ENCODE measurements at places on chromosomes 6 and 20.

DNA sequence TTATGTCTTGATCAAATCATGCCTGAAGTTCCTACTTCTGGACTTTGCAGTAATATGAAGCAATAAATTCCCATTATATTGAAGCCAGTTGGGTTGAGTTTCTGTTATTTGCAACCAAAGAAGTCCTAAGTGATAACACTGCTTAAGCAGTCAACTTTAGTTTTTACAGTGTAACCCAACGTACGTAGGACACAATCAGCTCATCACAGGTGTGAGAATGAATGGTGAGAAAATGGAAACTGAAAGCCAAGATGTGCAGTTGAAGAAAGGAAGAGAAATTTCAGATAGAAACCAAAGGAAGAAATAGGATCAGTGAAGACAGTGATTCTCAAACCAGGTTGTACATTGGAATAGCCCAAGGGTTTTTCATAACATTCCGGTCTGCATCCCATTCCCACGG lies 211.4 kb upstream of the ZFP64 start:
- DNase-seq = no peak

- no peak for DNase-seq
These were observed 98.1 kb downstream of the HIVEP2 start for GRCh38 chr6:142846883-142847287.

- no peak for DNase-seq
These were observed 18.4 kb downstream of the SLC22A23 start for GRCh38 chr6:3438190-3439167.

DNA sequence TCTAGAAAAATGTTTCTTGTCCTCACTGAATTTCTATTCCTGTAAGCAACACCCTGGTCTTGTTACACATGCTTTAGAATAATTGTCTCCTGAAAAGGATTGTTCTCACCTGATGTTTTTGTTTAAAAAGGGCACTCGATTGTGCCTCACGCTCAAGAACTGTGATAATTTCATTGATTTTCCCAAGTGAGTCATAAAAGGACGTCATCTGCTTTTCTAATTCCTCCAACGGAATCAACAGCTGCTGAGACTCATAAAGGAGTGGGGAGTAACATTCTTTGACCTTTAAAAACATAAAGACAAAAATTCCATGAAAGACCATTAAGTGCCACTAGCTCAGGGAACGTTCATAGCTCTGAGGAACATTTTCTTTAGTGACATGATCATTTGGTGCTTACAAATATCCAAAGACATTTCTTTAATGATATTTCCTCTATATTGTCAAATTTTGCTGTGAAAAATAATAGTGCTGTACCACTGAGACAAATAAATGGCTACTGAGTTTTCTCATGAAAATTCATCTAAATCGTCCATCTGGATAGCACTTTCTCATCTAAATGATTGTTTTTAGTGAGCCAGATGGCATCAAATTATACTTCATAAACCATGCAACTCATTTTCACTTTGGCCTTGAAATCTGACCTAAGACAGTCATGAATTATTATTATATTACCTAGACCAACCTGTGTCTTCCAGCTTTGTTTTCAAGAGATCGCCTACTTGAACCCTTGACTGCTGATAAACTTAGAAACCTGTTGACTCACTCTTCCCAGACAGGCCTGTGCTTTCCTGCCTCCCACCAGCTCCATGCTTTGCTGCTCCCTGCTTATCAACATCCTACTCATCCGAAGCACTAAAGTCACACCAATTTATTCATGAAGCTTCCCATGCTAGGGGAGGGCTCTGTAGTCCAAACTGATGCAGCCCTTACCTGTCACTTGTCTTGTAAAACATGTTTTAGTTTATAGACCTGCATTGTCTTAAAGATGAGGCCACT lies 178.2 kb downstream of the SYNE1 start:
- DNase-seq = no peak

DNA sequence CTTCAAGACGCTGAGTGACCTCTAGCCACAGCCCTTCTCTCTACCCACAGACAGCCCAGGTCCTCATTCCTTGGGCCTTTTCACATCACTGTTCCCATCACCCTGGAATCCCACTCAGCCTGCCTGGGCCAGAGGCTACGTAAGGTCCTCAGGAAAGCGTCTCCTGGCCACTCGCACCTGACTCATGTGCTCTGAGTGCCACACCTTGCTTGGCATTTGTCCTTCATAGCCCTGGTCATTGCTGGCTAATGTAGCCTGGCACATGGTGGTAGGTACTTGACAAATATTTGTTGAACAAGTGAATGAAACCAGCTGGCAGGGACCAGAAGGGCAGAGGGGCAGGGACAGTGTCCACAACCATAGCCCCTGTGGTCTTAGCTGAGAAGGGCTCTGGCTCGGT lies 50.6 kb upstream of the FANCE start:
- no peak for DNase-seq

- no peak for DNase-seq
These were observed 469.1 kb upstream of the BTBD3 start for GRCh38 chr20:11448554-11448953.

GRCh38 chr6:22367346-22367745 lies 70.5 kb upstream of the PRL start:
- no peak for DNase-seq

- no peak for DNase-seq
These were observed 63.4 kb downstream of the VEGFA start for GRCh38 chr6:43833223-43833995.

DNA sequence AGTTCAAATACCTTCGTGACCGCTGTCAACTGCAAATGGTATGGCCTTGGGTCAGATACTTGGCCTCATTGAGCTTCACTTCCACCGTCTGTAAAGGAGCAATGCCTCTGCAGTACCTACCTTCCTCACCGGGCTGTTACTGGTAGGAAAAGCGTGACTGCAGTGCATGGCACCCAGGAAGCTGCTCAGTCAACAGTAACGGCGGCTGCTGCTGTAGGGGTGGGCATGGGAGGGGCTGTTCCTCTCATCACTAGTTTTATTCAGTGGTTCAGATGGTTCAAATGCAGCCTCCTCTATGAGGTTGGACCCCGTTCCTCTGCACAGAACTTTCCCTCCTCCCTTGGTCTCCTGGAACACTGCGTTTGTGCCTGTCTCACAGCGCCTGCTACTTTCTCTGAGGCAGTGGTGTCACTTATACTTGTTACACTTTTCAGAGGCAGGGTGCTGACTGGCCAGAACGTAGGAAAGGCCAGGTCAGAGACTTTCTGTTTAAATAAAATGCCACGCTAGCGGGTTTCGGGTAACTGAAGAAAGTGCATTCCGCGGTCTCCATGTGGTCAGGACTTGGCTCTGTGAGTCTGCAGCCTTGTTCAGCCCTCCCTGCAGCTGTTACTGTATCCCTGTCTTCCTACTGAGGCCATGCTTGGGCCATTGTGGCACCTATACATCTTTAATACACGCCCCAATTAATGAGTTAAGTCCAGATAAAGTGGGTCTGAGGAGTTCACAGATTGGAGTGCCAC lies 279.6 kb downstream of the NRN1 start:
- DNase-seq = no peak

DNA sequence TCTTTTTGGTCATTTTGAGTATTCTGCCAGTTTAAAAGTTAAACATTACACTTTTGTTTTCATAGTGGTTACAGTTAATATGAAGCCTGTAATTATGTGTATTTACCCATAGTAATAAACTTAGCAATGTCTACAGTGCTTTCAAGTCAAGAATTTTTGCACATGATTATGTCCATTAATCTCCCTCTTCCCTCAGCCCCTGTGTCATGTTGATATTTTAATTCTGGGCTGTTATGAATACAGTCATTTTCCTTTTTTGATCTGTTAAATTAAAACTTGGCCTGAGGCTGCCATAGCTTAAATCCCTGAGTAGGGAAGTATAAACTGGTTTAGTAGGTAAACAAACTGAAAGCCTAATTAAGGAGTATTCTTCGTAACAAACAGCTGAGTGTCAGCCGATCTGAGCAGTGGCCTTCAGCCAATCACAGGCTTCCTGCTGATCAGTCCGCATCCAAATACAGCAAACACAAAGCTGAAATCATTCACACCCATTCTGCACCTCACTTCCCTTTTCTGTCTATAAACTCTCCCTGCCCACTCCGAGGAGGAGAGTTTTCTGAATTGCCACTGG lies 9.5 kb upstream of the SFT2D1 start:
- DNase-seq = peak; percentile 93

DNA sequence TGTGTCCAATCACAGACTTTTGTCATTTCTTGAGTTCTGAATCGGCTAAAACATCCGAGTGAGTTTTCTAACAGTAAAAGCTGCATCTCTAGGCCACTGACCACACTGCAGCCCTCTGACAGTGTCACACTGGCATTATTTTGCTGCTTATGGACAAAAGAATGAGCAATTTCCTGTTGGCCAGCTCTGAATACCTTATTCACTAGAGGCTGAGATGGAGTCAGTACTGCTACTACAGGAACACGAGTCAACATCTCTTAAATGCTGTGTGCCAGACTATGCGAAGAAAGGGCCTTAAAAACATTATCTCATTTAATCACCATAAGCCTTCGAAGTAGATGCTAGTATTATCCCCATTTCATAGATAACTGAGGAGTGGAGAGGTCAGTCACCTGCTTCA lies 42.5 kb upstream of the IPCEF1 start:
- DNase-seq = no peak

DNA sequence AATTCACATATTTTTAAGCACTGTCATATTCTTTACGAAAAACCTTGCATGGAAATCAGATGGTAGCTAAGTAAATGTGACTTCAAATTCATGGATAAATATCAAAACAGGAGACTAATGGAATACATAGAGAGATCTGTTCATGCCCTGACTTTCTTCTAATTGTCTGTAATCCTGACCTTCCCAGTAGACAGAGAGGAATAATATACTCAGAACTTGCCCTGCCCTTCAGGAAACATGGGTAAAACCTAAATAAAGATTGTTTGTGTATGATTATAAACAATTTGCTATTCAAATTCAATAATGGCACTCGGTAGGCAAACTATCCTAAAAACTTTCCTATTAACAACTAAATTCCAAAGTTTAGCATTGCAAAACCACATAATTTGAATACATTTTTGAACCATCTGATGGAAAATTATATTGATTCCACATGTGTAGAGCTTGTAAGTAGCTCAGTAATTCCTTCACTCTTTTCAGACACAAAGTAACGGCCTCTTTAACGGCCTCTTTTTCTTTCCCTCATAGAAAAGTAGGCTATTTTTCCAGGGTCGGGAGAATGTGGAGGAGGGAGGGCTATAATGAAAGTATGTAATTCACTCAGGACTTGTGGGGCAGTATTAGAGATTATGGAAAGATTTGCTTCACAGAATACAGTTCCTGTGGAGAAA lies 227.6 kb downstream of the ALDH8A1 start:
- no peak for DNase-seq

GRCh38 chr6:169977434-169978265 lies 226.2 kb downstream of the ERMARD start:
- DNase-seq = no peak

DNA sequence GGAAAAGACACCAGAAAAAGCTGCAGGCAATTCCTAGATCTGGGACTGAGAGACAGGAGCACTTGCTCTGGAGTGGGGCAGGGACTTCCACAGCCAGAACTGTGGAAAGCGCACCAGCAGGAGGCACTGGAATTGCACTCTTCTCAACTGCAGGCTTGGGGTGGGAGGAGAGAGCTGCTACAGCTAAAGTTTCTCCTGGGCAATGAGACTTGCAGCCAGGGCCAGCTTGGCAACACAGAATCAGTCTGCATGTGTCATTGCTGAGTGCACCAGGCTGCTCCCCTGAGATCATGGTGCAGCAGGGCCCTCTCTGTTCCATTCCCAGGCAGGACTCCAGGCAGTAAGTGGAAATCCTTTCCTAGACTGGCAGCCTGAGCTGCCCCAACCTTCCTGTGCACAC lies 145.8 kb downstream of the INSM1 start:
- no peak for DNase-seq

GRCh38 chr6:17059850-17060249 lies 42.0 kb upstream of the STMND1 start:
- DNase-seq = no peak

- no peak for DNase-seq
These were observed 173.1 kb upstream of the KCNK16 start for GRCh38 chr6:39495640-39496039.

DNA sequence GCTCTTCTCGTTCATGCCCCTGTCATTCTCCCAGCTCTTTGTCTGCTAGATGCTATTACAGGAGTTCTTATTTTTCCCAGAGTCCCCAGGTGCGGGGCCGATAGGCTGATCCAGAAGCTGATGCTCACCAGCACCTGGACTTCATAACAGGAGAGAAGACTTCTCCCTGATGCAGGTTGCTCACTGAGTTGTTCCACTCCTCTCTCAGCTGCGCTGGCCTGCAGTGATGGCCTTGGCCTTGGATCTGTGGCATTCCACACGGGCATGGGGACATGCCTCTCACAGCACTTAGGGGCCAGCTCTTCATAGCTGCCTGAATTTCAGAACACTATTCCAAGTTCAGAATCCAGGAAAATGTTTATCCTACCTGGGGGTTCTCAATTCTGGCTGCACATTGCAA lies 7.1 kb upstream of the TXNDC5 start:
- no peak for DNase-seq

DNA sequence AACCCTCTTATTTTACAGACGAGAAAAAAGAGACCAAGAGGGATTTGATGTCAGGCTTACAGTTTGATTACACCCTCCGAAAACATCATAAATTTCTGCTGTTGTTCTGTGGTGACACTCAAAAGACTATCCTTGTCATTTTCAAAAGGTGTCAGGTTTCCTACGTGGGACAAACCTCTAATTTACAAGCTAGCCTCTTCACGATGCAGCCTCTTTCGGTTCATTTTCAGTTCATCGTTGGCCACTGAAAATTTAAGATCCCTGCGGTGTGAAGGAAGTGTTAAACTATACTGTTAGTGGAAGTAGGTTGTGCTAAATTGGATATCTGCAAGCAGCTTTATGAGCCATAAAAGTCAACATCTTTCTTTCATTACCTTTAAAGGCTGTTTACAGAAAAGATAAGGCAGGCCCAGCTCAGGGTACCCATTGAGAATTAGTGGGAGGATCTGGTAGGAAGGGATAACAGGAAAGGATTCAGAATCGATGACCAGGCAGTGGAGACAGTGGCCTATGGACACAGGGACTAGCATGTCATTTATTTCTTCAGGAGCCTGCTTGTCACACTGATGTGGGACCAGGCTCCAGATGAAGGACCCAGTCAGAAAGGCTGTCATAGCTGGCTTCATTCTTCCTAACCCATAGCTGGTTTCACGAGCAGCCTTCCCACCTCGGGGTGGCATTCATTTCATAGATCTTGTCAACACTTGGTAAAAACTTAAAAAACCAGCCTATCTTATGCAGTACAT lies 329.1 kb upstream of the SOX4 start:
- DNase-seq = no peak

Data from inflammatory macrophage (primary cell).